ENCODE measurements at places on chromosomes 4 and X.

- DNase-seq = no peak
Observed at GRCh38 chr4:183504930-183505610, at the start of gene ING2. ING2 (plus strand) TSS chr4:183505058; CDS start chr4:183505196, 138 bp downstream.

- DNase-seq = no peak
Observed at GRCh38 chr4:172514801-172515200, 653.8 kb upstream of the GALNT7 start.

GRCh38 chr4:7323461-7323871 lies 111.3 kb downstream of the PSAPL1 start:
- no peak for DNase-seq

DNA sequence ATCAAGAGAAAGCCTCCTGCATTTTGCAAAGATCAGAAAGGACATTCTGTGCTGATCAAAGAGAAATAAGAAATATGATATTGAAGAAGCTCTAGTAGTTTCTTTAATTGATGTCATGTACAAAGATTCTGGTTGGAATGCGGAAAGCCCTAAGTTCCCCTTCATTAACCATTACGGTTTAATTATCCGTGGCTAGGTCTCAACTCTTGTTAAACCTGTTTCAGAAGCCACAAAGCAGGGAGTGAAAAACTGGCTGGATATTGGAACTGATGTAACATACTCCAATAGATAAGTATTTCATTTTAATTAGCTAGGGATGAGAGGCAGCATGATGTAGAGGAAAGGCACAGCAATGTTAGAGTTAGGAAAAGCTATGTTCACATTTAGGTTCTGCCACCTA lies 55.7 kb downstream of the SPANXN3 start:
- DNase-seq = no peak

- no peak for DNase-seq
Observed at GRCh38 chr4:38075370-38076152, 115.4 kb downstream of the PTTG2 start.

DNA sequence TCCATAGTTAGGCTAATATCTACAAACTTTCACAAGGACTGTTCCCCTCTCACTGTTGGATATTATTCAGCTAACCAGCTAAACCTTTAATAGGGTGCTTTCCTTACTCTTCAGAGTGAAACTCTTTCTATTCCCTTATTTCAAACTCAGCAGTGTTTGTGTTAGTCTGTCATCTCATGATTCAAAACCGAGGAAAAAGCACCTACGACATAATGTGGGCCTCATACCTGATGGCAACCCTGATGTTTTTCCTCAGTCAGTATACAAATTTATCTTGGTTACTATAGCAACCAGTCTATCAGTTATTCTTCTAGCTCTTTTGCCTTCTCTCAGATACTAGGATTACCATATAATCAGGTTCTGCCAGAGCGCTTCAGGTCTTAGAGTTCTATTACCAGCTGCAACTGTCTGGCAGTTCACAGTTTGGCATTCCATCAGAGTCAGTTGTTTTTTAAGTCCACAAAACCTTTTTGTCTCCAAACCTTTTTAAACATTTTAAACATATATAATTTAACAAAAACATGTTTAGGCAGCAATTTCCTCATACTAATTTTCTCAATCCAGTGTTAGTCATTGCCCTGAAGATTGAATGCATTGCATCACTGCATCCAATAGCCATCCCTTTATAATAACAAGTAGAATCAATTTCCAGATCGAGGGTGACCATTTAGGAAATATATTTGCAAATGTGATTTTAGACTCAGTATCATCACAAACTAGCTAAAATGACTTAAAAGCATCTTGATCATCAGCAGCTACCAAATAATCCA lies 7.4 kb downstream of the WDR44 start:
- no peak for DNase-seq

DNA sequence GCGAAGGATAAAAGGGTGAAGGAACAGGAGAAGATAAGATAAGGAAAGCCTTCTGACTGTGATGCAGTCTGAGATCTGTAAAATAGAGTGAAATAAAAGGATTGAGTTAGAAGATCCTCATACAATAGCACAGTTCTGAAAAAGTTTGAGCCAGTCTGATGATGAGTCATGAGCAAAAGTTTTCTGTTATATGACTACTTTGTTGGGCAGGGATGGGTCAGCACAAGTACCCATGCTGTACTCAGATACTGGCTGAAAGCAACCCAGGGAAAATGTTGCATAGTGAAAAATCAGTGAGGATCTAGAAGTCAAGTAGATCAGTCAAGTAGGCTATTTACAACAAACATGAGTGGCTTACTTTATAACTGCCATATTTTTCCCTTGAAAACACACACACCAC lies 253.5 kb downstream of the PCDH10 start:
- DNase-seq = no peak

DNA sequence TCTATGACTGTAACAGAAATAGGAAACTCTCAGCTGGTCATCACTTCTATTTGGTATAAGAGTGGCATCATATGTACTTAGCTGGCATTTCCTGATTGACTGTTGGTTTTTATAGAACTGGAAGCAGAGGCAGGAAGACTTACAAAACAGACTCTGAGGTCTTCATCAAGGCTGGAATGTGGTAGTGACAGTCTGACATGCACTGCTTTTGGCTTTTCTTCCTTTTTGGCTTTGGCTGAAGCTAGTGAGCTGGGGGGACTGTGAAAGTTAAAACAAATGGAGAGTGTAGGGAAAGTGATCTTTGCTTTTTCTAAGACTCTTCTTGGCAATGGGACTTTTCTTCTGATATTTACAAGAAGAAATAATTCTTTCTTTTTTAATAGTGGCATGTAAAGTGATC lies 121.1 kb upstream of the SLC4A4 start:
- DNase-seq = no peak
